Foreskin keratinocyte (primary cell): ENCODE measurements at places on chromosomes 16 and 17. TPM values are rescaled to one million over a fixed set of nuclear protein-coding genes. Genes with fewer than 3 reads are reported as not detected.

Gene BAHCC1
- total RNA-seq = 4.4 and 5.6 TPM in 2 replicates

Gene SLC5A10
- 0.14 TPM in 1 of 2 replicates, not detected in the other for total RNA-seq

Gene MMP28
- total RNA-seq = 4.1 and 4.5 TPM in 2 replicates

Gene PRSS27
- 0.21 and 0.31 TPM in 2 replicates for total RNA-seq

Gene MYCBPAP
- total RNA-seq = 7.8 and 13.7 TPM in 2 replicates

Gene ALDH3A1
- total RNA-seq = 0.95 and 1.0 TPM in 2 replicates

Gene PHOSPHO1
- 0.11 and 0.31 TPM in 2 replicates for total RNA-seq

Gene NGFR
- total RNA-seq = 0.95 and 2.7 TPM in 2 replicates

Gene TEKT3
- not detected in 2 replicates for total RNA-seq

Gene FLII
- total RNA-seq = 494 and 606 TPM in 2 replicates

Gene RDM1
- total RNA-seq = 0.85 and 1.8 TPM in 2 replicates

Gene TADA2A
- total RNA-seq = 14.2 and 16.0 TPM in 2 replicates

Gene CLEC18B
- 0.18 and 0.20 TPM in 2 replicates for total RNA-seq

Gene CA10
- total RNA-seq = 0.88 and 1.2 TPM in 2 replicates

Gene CCL1
- not detected in 2 replicates for total RNA-seq

Gene ASIC2
- 0.07 and 0.14 TPM in 2 replicates for total RNA-seq

Gene ABCA8
- total RNA-seq = not detected in 2 replicates

Gene ANKS4B
- not detected in 2 replicates for total RNA-seq

Gene TPSG1
- not detected in 2 replicates for total RNA-seq

Gene CCDC78
- 2.7 and 2.9 TPM in 2 replicates for total RNA-seq

Gene KAT2A
- 31.6 and 35.0 TPM in 2 replicates for total RNA-seq

Gene NACA2
- total RNA-seq = 0.17 TPM in 1 of 2 replicates, not detected in the other

Gene ZNF385C
- 0.04 TPM in 1 of 2 replicates, not detected in the other for total RNA-seq

Gene DNAH3
- total RNA-seq = 0.07 and 0.10 TPM in 2 replicates

Gene NPB
- 0.21 and 0.27 TPM in 2 replicates for total RNA-seq

Gene KRT31
- 5.3 and 27.0 TPM in 2 replicates for total RNA-seq

Gene STH
- not detected in 2 replicates for total RNA-seq

Gene EFNB3
- total RNA-seq = 4.2 and 5.3 TPM in 2 replicates

Gene CHST6
- total RNA-seq = 1.4 and 1.5 TPM in 2 replicates

Gene MYO1D
- 61.6 and 62.2 TPM in 2 replicates for total RNA-seq

Gene SNRNP25
- 46.4 and 67.2 TPM in 2 replicates for total RNA-seq

Gene TVP23C
- 3.2 and 7.2 TPM in 2 replicates for total RNA-seq

Gene CD300LB
- not detected in 2 replicates for total RNA-seq

Gene HID1
- 0.07 and 0.10 TPM in 2 replicates for total RNA-seq

Gene PRSS33
- total RNA-seq = not detected in 2 replicates

Gene ITGAL
- 0.07 TPM in 1 of 2 replicates, not detected in the other for total RNA-seq
